ENCODE measurements at places on chromosomes 5 and 9.

DNA sequence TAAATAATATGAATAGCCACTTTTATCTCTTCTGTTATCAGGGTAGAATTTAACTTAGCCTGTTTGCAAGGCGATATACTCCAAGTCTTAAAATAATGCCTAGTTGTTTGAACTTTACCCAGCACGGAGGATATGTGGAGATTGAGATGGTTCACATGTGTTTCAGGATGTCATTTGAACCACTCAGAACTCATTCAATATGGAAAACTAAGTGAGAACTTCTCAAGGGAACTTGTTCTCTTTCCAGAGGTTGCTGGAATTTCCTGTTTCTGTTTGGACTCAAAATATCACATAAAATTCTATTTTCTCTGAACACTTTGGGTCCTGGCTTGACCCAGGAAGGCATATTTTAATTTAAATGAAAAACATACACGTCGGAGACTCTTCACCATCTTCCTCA is 139.1 kb upstream of the MYO10 start:
- no peak for DNase-seq

- no peak for DNase-seq
Observed at GRCh38 chr9:115209601-115210306, 91.8 kb upstream of the TNC start.

DNA sequence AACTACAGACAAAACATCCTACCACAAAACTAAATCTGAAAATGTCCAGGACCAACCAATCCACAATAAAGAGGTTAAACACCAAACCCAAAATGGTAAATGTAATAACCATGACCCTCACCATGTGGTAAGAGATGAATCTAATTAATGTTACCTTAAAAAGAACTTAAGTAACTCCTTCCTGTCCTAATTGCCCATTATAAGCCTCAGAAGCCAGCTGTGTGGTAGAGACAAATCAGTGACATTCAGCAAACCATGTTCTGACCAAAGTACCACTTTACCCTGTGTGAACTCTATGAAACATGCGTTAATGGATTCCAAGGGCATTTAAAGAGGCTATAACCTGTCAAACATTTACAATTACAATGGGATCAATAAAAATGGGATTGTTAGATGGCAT is 25.0 kb downstream of the LPAR1 start:
- DNase-seq, result no peak

- DNase-seq, result no peak
Observed at GRCh38 chr5:11854936-11855335, 49.3 kb downstream of the CTNND2 start.
